OCI-M1 (cell line): ENCODE measurements at places on chromosomes 5 and 9.

GRCh38 chr9:4538621-4539020 lies 48.4 kb downstream of the SLC1A1 start:
- no peak for DNase-seq

GRCh38 chr9:130196643-130197042 lies 24.4 kb downstream of the NCS1 start:
- DNase-seq = peak; percentile 55

DNA sequence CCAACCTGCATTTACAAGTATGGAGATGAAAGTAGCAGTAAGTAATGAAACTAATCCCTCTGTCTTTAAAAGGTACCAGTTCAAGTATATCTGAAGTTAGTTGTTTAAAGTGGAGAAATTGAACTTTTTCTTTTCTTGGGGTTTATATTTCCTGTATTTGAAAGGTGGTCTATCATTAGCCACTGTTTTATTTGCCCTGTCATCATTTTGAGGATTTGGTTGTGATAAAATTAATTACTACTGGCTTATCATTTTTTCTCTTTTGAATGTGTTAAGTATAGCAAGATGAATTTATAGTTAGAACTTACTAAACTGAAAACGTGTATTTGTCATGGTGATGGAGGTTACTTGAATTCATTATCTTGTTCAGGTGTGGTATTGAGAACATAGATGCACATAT lies 25.1 kb downstream of the NCBP1 start:
- DNase-seq = no peak

GRCh38 chr9:88716596-88717290 lies 181.8 kb downstream of the NXNL2 start:
- DNase-seq = no peak

DNA sequence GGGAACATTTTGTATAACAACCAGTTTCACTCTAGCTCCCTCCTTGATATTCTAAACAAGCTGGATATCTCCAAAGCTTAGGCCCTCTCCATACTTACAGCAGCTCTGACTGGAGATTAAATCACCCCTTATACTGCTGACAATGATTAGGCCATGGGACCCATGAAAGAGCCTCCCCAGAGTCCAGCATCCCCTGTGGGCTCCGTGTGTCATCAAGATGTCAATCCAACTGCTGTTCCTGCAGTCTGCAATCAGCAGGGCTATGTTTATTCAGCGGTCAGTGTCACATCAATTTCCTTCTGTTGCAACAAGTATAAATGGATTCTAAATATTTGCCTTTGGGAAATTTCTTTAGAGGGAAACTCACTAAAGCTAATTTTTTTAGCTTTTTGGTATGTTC lies 26.6 kb downstream of the PCDHAC2 start:
- DNase-seq = no peak

- DNase-seq = peak; percentile 82
Observed at GRCh38 chr9:27529316-27530278, at the start of gene MOB3B. TSS of gene MOB3B (minus strand) at chr9:27529814. CDS start at chr9:27455550, 74,264 bp downstream.

- no peak for DNase-seq
Observed at GRCh38 chr5:23072179-23072578, 219.0 kb upstream of the CDH12 start.

DNA sequence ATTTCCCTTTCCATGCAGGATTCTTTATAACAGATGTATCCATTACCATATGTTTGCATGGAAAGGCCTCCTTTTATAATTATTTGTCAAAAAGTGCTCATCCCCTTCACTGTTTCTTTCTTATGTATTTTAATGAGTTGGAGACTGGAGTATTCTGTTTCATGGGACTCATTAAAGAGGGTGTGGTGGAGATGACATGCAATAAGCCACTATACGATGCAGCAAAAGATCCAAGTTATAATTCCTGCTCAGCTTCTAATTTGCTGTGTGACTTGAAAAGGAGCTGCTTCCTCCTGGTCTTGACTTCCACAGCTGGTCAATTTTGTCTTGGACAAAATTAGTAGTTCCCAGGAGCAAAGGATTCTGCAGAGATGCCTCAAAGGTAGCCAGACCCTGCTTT lies 13.9 kb downstream of the SGCD start:
- DNase-seq = no peak

DNA sequence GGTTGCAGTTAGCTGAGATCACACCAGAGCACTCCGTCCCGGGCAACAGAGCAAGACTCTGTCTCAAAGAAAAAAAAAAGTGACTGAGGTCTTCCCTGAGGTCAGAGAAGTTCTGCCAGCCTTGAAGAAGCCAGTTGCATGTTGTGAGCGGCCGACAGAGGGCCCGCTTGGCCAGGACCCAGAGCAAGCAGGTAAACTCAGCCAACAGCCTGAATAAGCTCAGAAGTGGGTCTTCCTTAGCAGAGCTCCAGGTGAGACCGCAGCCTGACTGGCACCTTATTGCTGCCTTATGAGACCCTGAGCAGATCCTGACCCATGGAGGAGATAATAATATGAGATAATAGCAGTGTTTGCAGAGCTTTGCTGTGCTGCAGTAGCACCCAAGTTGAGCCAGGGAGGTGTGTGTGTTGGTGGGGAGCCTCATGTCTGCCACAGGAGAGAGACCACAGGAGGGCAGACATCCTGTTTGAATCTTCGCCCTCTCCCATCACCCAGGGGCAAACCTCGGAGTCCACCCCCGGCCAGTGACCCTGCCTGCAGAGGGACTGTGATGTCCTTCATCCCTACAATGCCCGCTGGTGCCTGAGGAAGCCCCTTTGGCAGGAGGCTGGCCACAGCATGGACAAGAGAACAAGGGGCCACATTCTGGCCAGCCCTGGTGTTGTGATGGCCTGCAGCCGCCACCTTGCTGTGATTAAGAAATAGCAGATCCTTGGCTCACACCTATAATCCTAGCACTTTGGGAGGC lies 10.8 kb upstream of the BARX1 start:
- DNase-seq = peak; percentile 18

GRCh38 chr5:108266242-108266641 lies 115.7 kb downstream of the FBXL17 start:
- peak; percentile 54 for DNase-seq

- DNase-seq = peak; percentile 90
Observed at GRCh38 chr5:131536211-131536826, 98.7 kb downstream of the RAPGEF6 start.

DNA sequence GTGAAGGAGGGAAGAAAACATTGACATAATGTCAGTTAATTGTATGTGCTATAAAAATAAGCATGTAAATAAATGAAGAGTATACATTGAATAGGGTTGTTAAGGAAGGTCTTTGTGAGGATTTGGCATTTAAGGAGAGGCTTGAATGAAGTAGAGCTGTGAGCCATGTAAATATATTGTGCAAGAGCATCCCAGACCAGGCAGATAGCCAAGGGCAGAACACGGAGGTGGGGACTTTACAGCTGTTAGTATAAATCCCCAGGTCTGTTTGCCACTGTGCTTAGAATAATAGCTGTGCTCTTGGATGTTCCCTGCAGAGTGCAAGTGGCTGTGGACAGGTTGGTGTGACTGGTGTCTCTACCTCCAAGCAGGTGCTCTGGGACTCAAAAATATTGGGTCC lies 211.7 kb downstream of the LRRC70 start:
- DNase-seq = no peak

DNA sequence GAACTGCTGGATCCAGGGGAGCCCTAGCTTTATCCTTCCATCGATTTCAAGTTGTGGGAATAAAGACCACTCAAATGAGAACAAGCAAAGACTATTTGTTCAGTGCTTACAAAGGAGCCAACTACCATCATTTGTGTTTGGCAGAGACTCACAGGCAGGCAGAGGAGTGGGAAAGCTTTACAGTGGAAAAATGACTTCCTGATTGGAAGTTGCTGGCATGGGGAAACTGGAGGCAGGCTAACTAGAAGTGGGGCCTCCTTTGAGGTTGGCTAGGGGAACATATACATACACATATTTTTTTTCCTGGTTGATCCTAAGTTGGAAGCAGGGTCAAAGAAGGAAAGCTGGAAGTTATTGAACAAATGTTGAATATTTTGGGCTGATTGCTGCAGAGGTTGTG lies 121.7 kb downstream of the ACTBL2 start:
- no peak for DNase-seq

- no peak for DNase-seq
Observed at GRCh38 chr5:32500181-32500580, 55.6 kb upstream of the ZFR start.

GRCh38 chr5:35988529-35988928 lies 2.7 kb downstream of the UGT3A1 start:
- DNase-seq = no peak

DNA sequence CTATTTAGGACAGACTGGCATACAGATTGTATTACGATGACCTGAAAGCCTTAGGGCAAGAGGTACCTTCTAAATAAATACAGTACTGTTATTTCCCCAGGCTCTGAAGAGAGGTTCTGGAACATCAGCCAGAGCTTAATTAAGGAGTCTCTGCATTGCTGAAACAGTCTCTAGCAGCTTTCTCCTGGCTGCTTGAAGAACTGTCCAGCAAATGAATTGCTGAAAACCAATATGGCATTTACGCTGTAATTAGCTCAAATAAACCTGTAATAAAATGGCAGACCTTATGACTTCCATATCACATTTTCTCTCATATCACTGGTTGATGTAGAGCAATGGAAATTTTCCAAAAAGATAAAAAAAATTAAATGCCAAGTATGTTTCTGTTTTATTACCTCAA lies 636.3 kb downstream of the GABRG2 start:
- no peak for DNase-seq

DNA sequence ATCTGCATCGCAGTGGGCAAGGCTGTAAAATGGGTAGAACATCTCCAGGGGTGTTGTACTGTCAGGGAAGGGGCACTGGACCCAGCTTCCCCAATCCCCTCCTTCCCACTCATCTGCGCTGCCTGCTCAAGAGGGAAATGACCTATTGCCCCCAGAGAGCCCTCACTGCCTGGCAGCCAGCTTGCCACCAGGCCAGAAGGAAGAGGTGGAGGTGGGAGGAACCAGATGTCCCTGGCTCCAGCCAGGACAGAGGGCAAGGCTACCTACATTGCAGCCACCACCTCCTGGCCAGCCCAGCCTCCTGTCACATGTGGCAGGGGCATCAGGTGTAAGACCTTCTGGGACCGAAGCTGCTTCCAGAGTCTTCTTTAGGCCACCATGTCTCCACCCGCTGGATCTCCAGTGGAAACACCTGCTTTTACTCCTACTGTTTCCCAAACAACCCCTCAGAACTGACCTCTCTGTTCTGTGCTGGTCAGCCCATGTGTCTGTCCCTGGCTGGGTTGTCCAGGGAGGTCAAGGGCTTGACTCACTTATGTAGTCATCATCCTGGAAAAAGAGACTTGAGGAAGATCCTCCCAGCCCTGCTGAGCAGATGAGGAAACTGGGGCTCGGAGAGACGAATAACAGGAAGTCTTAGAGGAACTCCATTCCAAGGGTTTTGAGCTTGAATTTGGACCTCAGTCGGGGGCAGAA lies 42.3 kb downstream of the JADE2 start:
- no peak for DNase-seq

DNA sequence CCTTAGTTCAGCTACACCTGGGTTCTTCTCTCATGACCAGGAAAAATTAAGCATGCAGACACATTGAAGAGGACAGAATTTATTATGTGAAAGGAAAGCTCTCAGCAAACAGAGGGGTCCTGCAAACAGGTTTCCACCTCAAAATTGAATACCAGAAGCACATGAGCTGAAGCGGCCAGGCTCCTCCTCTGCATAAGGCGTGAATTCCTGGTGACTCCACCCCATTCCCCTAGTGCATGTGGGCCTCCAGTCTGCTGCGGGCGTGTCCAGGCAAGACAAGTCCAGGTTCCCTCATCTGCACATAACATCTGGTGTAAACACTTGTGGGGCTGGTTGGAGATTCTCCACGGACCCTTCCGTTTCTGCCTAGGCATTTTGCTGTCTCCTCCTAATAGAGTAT lies 1156.4 kb downstream of the FOXD4L5 start:
- DNase-seq = no peak

DNA sequence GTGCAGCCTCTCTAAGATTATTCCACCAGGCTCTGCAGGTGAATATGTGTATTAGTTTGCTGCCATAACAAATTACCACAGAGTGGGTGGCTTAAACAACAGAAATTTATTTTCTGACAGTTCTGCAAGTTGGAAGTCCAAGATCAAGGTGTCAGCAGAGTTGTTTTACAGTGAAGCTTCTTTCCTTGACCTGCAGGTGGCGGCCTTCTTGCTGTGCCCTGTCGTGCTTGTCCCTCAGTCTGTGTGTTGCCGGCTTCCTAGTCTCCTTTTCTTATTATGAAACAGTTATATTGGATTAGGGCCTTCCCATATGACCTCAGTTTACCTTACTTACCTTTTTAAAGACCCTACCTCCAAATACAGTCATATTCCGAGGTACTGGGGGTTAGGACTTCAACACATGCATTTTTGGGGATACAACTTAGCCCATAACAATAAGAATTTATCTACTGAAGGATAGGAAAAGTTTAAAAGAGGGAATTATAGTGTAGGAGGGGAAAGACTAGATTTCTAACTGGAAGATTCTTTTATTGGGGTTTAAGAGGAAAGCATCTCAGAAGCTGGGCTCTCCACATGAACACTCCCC lies 97.4 kb downstream of the OSTF1 start:
- peak; percentile 70 for DNase-seq

GRCh38 chr9:76246680-76247079 lies 147.5 kb downstream of the RFK start:
- no peak for DNase-seq

DNA sequence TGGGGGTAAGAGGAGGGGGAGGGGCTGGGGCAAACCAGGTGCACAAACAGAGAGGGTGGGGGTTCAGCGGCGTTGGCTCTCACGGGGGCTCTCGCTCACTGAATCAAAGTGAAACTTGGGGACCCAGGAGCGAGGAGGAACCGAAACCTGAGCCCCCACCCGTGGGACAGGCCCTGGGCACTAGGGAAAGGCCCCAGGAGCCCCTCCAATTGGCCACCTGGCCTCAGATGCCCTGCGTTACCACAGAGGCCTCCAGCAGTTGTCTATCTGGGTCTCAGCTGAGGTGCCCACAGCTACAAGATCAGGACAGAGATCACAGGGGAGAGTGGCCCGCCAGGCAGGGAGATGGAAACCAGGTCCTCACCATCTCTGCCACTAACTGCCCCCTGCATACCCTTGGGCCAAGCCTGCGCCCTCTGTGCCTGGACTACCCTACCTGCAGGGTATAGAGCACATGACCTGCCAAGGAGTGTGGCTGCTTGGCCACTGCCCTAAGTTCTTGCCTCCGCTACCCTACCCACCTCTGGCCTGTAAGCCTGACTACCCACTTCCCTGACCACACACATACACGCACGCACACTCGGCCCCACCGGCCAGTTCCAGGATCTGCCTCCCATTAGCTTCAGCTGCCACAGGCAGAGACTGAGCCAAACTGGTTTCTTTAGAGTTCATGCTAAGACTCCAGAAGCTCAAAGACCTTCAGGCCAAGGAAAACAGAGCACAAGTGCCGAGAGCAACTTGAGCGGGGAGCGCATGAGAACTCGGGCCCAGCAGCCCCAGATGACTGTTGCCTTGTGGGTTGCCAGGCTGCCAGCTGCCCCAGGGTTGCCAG lies 39.9 kb downstream of the PAX5 start:
- no peak for DNase-seq

DNA sequence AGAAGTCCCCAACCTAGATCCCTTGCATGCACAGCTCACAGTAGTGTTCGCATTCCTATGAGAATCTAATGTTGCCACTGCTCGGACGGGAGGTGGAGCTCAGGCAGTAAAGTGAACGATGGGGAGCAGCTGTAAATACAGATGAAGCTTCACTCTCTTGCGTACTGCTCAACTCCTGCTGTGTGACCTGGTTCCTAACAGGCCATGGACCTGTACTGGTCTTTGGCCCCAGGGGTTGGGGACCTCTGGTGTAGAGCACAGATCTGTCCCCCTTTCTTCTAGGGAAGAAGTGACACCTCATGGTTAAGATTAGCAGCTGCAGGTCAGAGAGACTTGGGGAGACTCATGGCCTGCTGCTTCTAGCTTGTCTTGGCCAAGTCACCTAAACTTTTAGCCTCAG lies 7.1 kb downstream of the ARHGEF28 start:
- DNase-seq = no peak

GRCh38 chr9:10026443-10026984 lies 586.3 kb downstream of the PTPRD start:
- DNase-seq = peak; percentile 100
